PC-9 (cell line): ENCODE measurements at places on chromosomes 6 and 20. TPM values are rescaled to one million over a fixed set of nuclear protein-coding genes. Genes with fewer than 3 reads are reported as not detected.
A peak's percentile ranks its signal among the peaks of the same experiment; 100 is the strongest.

Gene FGD2
- 0.50 and 0.55 TPM in 2 replicates for total RNA-seq

Gene DUSP15
- total RNA-seq = not detected in 2 replicates

DNA sequence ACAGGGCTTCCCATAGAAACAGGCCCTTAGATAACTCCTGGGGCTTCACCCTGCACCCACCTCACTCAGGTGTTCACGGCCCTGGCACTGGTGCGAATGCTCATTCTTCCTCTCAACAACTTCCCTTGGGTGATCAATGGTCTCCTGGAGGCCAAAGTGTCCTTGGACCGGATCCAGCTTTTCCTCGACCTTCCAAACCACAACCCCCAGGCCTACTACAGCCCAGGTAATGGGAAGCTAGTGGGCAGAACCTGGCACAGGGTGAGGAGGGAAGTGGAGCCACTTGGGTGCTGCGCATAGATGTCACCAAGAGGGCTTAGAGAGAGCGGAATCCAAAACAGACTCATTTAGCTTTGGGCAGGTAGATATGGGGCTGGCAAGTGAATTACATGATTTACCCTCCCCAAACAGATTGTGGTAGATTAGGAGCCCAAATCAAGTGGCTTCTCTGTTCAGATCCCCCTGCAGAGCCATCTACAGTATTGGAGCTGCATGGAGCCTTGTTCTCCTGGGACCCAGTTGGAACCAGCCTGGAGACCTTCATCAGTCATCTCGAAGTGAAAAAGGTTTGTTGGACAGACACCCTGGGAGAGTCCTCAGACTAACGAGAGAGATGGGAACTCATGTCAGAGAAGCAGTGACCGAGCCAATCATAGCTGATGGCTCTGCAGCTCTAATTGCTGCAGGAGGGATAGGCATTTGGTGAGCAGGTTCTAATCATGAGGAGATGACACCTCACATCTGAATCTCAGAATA, 8.5 kb downstream of the ABCC10 start:
- peak; percentile 42 for DNase-seq

DNA sequence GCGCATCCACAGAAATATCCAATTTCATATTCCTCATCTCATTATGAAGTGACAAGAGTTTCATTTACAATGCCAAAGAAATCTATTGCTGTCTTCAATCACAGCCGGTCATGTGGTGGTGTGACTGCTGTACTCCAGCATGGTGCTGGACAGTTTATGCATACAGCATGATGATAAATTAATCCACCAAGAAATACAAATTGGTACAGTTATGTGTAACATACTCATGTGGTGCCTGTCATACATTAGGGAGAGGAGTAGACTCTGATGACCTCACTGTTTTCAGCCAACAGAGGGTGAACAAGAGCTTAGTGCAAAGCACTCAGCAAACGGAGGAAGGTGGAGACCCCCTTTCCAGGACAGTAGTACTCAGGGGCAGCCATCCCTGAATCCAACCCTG, 178.4 kb upstream of the SYNDIG1 start:
- no peak for DNase-seq

- DNase-seq = no peak
Measured at GRCh38 chr6:99618649-99619408, 12.2 kb downstream of the PRDM13 start.

Gene NKX2-4
- total RNA-seq = not detected in 2 replicates
